ENCODE measurements at places on chromosomes 7 and 10.

DNA sequence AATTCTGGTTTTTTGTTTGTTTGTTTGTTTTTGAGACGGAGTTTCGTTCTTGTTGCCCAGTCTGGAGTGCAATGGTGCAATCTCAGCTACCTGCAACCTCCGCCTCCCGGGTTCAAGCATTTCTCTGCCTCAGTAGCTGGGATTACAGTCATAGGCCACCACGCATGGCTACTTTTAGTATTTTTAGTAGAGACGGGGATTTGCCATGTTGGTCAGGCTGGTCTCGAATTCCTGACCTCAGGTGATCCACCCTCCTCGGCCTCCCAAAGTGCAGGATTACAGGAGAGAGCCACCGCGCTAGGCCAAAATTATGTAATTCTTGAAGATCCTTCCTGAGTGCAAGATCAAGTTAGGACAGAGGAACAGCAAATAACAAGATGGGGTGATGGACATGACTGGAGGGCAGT, 719 bp downstream of the ZNF33B start:
- DNase-seq: no peak

- no peak for DNase-seq
Observed at GRCh38 chr10:58473976-58474375, 38.7 kb upstream of the BICC1 start.

DNA sequence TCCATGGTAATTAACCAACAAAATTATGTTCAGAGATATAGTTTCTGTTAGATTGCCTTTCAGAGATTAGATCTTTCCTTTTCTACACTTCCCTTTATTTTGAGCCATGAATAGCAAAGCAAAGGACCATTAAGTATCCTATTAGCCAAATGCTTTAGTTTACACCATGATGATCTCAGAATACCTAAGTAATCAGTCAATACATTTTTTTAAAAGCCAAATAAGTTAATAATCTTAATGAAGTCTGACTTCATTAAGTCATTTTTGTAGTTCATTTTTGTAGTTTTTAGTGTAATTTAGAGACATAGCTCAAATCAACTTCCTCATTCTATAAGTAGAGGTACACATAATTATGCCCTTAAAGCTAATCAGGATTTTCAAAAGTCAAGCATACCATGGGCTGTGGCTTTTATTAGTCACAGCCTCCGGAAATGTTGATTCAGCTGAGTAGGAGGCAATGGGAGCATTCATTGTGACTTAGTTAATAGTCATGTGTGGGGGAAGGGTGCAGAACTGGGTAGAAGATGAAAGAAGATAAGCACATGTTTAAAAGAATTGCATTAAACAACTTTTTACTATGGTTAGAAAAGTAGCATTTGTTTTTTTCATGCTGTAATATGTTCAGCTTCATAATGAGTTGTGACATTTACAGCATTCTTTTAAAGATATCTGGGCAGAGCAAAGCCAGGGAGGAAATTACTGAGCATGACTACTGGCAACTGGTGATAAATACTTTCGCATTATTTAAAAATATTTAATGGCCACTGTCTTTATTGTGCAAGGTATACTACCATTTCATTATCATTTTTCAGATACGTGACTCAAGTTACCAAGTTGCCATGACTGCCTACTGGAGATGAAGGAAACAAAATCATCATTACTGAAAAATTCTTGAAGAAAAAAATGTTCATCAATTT, 57.3 kb upstream of the CCDC71L start:
- DNase-seq: no peak

GRCh38 chr10:69629519-69629896, 539 bp upstream of the FAM241B start:
- no peak for DNase-seq

GRCh38 chr10:70087616-70088307, 35.1 kb downstream of the MACROH2A2 start:
- no peak for DNase-seq

- no peak for DNase-seq
Observed at GRCh38 chr7:144481833-144482232, 78.3 kb upstream of the NOBOX start.

DNA sequence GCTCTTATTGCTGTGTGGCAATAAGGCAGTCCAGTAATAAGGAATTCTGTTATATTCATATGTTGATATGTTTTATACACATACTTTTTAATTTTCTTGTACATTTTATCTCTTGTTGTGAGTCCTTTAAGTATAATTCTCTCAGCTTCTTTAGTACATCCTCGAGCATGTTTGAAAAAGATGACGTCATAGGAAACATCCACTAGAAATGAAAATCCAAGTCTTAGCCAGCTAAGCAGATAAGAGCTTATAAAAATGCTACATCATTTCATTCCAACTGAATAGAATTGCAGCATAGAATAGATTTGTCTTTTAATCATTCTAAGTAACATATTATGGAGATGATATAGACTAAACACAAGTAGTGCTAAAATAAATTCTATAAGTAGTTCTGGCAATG, 283.7 kb upstream of the FZD1 start:
- DNase-seq: no peak

DNA sequence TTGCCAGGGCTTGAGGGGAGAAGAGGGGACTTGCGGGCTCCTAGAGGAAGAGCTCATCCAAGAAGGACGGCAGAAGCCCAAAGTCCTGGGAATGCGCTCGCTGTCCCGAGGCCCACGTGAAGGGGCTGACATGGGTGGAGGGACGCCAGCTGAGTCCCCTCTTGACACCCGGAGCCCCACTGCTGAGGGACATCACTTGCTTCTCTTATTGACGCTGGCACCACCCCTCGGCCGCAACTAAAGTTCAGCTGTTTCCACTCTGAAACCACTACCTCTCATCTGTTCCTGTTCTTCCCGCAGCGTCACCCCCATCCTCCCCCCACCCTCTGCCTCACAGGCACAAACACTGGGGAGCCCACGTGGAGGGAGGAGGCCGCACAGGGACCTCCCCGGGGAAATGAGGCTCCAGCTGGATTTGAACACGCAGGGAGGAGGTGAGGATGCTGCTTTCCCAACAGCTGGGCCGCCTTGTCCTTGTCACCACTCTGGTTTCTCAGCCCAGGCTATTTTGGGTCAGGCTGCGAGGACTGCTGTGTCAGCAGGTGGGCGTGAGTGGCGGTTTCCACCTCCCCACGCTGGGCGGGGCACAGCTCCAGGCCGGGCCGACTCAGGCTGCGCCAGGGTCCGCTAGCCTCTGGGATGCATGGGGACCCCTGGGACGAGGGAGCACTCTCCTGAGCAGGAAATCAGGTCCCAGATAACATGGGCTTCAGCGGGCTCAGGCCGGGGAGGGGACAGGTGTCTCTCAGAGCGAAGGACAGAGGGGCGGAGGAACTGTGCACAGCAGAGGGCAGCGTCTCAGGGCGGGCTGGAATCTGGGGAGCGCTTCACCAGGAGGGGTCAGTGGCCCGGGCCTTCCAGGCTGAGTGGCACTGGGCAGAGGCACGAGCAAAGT, 156.3 kb downstream of the ZNF248 start:
- DNase-seq: no peak

DNA sequence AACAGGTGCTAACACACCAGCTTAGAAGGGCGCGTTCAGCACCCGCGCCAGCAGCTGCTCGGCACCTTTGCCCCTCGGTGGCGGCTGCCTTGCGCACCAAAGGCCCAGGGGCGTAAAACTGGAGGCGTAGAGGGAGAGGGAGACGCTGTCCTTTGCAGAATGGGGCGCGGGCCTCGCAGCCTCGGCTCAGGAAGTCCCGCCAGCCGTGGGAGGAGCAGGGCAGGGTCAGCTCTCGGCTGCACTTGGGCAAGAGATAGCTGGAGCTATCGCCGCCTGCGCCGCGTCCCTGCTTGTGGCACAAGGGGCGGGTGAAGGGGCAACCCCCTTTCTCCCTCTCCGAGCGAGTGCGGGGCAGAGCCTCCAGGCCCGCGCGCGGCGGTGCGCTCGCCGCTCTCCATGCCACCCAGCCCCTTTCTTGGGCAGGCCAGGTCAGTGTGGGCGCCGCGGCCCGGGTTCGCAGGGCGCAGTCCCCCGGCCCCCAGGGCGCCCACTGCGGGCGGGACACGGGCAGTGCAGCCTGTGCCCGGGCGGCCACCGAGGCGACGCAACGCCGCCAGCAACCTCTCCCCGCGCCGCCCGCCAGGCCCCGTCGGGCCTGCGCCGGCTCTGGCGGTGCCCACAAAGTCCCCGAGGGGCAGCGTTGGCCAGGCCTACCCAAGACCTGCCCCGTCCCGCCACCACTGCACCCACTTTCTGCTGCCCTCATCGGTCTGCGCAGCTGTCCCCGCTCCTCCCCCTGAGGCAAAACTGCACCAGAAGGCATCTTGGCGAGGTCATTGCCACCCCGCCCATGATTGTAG, 4.1 kb downstream of the NEUROD6 start:
- no peak for DNase-seq

DNA sequence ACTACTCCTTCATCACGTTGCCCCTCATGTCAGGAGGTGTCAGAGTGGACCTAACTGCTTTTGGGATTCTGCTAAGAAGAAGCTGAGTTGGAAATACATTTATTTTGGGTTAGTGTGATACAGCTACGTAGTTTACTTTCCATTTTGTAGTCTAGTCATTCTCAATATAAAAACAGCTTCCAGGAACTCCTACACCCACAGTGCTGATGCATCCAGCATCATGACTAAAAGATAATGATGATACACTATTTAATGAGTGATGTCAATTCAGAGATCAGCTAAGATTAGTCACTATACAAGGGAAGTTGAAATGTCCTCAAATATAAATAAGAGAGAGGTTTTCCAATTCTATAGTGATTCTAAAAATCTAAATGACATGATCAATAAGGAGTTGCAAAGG, 264.2 kb upstream of the SLC26A5 start:
- no peak for DNase-seq

DNA sequence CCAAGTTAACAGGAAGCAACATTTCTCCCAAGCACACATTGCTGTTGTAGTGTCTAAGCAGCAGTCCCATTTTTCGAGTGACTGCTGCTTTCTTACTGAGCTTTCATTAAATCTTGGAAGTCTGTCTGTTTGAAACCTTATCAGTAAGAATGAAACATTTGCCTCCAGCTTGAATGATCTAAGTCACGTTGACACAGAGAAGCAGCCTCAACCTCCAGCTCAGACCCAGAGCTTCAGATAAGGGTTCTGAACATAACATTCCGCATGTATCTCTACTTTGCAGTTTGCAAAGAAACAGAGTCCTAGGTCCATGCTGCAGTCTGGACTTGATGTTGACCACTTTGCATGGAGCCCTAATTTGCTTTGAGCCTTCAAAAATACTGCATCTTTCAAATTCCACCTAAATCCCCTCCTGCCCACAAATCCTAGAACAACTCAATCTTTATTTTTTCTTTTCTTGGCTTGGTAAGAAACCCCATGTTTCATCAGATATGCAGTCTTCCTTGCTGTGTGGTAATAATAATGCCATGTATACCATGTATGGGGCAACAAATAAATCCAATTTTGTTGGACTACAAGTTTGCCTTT, 698.7 kb upstream of the IGFBP3 start:
- no peak for DNase-seq

DNA sequence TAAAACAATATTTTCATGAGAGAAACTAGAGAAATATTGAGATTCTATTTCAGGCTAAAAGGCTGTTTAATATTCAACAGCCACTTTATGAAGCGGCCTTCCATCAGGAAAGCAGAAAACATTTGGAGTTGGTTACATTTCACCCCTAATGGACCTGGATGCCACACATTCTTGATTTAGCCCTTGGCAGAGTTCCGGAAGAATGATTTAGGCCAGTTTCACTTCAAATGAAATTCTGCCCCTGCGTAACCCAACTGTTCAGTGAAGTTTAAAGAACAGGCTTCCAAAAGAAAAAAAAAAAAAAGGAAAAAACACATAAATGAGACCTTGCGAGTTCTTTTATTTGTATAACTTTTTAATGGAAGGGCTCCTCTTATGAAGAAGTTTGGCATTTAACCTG, 239.2 kb upstream of the AKR1E2 start:
- no peak for DNase-seq

GRCh38 chr10:77381750-77382149, 255.9 kb downstream of the KCNMA1 start:
- DNase-seq: peak; percentile 59

DNA sequence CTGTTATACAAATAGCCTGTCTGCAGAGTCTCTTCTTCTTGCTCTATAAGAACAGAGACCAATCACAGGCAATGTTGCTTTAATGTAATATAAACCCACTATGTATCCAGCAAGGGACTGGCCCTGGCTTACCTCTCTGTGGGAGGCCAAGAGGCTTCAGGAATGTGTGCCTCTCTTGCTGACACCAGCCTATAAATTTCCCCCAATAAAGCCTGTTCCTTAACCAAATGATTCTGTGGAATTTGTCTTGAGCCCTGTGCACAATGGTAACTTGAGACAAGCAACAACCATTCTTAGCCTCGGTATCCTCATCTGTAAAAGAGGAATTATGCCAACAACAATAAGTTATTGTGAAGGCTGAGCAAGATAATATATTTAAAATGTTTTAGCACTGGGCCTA, 563.7 kb downstream of the GRM8 start:
- DNase-seq: no peak

GRCh38 chr10:22105270-22105669, 101.7 kb upstream of the DNAJC1 start:
- no peak for DNase-seq

GRCh38 chr10:58796824-58797223, 284.2 kb downstream of the BICC1 start:
- DNase-seq: no peak

- no peak for DNase-seq
Observed at GRCh38 chr7:36925207-36925606, 200.9 kb upstream of the AOAH start.

DNA sequence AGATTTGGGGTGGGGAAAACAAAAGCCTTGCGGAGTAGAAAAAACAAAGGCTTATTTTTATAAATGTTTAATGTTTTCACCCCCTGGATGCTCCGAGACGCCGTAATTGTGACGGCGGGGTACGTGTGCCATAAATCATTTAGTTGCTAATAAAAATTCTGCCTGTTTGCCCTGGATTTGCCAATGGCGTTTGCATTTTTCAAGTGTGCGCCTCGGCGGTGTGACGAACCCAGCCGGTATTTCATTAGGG, 2.5 kb upstream of the TNRC18 start:
- peak; percentile 53 for DNase-seq

GRCh38 chr10:108360187-108360586, 1195.7 kb upstream of the SORCS1 start:
- DNase-seq: no peak

GRCh38 chr7:33781796-33782195, 123.5 kb upstream of the BMPER start:
- DNase-seq: no peak

All from NCI-H187 (cell line).